Activated T-cell treated with anti-CD3 and anti-CD28 coated beads, Interleukin-2, amount 50 U/mL, for 72 hours (primary cell): ENCODE measurements at places on chromosomes 5 and 9. TPM values are rescaled to one million over a fixed set of nuclear protein-coding genes. Genes with fewer than 3 reads are reported as not detected.

- no peak for DNase-seq
These were observed 2.7 kb downstream of the PCDHGC3 start for GRCh38 chr5:141478321-141478945.

- no peak for DNase-seq
These were observed 1318.8 kb upstream of the ACO1 start for GRCh38 chr9:31065691-31066090.

GRCh38 chr5:161924270-161924669 lies 76.3 kb downstream of the GABRA1 start:
- DNase-seq = no peak

- DNase-seq = no peak
These were observed 8.7 kb downstream of the IGIP start for GRCh38 chr5:140134277-140134935.

- DNase-seq = no peak
These were observed 14.3 kb downstream of the WNK2 start for GRCh38 chr9:93198117-93198837.

GRCh38 chr9:72932619-72933018 lies 20.2 kb downstream of the ALDH1A1 start:
- no peak for DNase-seq

- DNase-seq = no peak
These were observed 13.6 kb downstream of the CMBL start for GRCh38 chr5:10293907-10294662.

The ZNF354B gene
- 12.9 TPM for total RNA-seq

The MAP1B gene
- total RNA-seq = 5.5 TPM
